ENCODE measurements at places on chromosomes 7 and 10. TPM values are rescaled to one million over a fixed set of nuclear protein-coding genes. Genes with fewer than 3 reads are reported as not detected.
A peak's percentile ranks its signal among the peaks of the same experiment; 100 is the strongest.

GRCh38 chr7:96562458-96562857, 147.2 kb downstream of the SEM1 start:
- no peak for DNase-seq

DNA sequence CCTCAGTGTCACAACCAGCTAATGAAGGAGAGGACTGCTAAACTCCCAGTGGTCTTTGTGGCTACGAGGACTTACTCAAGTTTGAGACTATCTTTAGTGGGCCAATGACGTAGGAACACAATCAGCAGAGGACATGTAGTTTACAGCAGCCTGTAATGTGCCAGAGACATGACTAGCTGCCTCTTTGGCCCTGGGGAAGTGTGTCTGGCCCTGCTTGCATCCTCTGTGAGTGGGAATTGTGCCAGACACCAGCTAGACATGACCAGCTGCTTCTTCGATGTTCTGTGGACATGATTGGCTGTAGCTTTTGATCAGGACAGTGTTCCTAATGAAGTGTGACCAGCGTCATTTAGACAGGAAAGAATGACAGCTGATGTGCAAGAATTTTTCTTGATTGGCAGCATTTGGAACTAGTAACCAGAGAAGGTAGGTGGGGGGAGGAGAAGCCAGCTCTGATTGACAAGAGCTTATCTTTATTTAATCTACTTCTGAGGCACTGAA, 141.7 kb downstream of the AUTS2 start:
- peak; percentile 80 for DNase-seq

DNA sequence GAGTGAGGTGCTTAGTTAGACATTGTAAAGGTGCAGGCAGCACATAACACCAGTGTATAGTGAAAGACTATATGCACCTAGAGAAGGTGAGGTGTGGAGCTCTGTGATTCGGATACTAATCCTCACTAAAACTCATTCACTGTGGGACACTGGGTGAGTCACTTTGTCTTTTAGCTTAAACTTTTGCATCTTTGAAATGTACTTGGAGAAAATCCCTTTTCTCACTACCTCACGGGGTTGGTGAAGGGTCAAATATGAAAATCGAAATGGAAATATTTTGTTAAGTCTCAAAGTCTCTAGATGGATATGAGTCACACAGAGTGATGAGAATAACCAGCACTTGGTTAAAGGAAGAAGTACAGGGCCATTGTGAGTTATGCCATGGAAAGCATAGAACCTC, 38.0 kb downstream of the MDFIC start:
- DNase-seq = no peak

- DNase-seq = no peak
These were observed 149.1 kb downstream of the GRID1 start for GRCh38 chr10:86217371-86218080.

DNA sequence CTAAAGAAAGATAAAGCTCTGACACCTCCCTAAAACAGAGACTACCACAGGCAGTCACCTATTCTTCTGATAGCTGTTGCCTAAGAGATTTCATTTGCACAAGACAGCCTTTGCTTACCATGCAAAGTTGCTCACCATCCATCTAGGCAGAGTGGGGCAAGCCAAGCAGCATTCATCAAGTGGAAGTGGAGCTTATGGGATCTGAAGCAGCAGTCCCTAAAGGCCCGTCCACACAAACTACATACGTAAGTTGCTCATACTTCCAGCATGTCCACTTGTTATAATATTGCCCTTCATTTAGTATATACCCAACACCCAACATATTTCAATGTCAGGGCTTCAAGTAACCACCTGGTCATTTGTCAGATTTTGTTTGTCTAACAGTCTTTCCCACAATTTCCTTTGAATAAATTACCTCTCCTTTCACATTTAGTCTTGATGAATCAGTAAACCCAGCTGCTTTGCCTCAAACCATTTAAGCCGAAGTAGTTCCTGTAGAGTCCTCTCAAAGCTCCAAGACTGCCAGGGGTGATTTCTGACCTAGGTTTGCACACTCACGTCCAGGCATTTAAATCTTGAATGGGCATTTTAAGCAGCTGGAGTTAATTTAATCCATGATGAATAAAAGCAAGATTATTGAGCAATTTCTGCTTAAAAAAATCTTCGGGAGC, 67.9 kb downstream of the ATAD1 start:
- peak; percentile 3 for DNase-seq

The TRIM4 gene
- 22.8 TPM for total RNA-seq

All from tongue (tissue), 3 donors.